NCI-H2081 (cell line): ENCODE measurements at places on chromosomes 7 and 10.
A peak's percentile ranks its signal among the peaks of the same experiment; 100 is the strongest.

DNA sequence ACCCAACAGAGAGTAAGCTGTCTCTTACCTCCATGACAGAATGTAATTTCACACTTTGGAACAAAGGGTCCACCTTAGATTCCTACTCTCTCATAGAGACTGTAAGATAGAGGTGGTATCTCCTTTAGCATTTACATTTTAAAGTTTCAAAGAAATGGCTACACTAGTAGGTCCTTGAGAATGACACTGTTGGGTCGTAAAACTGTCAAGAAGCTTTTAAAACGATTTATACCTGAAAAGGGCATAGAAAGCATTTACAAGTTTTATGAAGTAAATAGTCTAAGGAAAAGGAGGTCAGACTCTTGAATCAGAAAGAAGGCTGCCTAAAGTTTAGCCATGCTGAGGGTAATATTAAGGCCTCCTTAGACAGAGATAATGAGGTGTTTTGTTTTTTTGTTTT is 1212.4 kb upstream of the PHF14 start:
- no peak for DNase-seq

- no peak for DNase-seq
These were observed 109.1 kb downstream of the NT5C2 start for GRCh38 chr10:103083977-103084320.

- no peak for DNase-seq
These were observed 32.2 kb upstream of the ITGB8 start for GRCh38 chr7:20298486-20298901.

DNA sequence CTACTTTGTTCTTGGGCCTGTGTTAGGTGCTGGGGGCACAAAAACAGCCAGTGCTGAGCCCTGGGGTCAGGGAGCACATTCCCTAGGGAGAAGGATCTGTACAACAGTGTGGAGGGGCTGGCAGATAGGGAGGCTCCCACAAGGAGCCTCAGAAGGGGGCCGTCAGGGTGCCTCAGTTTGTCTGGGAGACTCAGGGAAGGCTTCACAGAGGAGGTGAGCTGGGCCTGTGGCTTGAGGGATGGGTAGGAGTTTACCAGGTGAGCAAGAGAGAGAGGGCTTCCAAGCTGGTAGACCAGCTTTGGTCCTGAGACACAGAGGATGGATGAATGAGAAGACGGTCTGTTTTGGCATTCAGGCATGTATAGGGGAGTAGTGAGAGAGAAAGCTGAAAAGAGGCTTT is 52.1 kb downstream of the CAMK1D start:
- DNase-seq: no peak

DNA sequence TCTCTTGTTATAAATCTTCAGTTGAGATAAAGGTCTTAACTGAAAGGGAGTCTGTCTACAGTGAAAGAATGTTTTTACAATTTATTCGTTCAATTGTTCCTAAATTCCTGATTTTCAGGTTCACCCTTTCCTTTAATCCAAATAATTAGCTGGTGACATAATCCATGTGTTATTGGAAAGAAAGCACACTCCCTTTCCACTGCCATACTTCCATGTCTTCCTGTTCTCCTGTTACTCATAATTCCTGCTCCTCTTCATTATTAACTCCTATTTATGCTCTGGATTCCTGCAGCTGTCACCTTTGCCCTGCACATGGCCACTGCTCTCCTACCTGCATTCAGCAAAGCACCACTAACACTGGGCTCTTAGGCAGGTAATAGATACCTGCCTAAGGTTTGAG is 40.0 kb upstream of the FAM3C start:
- DNase-seq: no peak

DNA sequence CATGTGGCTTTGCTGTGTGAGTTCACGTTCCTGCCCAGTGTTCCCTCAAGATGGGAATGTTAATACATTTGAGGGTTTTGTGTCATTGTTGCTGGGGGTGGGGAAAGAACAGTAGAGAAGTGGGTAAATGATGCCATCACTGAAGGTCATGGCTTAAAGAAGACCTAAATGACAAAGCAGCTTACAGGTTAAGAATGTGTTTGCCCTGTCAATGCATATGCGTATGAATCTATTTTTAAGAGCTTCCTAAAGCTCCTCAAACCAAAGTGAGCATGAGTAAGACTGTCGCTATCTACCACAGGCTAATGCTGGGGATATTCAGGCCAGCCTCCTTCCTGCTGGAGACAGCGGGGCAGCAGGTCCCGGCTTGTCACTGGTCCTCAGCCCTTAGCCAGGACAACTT is 162.9 kb downstream of the CREB5 start:
- DNase-seq: no peak

DNA sequence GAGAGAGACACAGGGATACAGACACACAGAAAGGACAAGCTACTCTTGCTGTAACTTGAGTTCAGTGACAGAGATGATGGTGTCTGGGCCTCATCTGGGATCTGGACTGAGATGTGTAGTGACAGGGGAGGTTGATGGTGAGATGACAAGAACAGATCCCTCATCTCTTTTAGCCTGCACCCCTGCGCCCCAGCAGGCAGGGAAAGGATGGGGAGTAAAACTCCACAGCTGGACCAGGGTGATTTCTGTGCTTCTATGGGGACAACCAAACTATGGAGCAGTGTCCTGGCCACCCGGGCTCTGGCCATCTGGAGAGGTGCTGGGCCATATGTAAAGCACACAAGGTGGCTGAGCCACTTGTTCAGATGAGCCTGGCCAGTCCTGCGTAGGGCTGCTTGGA is 4.5 kb upstream of the LRRC18 start:
- no peak for DNase-seq

DNA sequence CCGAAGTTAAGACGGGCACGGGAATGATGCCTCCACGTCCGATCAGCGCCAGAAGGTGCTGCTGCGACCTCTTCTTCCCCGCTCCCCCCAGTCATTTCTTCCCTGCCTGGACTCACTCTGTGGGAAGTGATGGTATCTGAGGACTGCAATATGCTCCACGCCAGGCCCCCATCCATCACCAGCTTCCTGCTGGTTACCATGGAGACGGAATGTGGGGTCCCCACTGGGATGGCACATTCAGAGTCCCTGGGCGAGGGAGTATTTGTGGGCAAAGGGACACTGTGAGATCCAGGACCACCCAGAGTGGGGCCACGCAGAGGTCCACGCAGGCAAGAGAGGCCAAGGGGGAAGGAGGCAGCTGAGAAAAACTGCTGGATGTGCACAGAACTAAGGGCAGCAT is 39.7 kb downstream of the CARD11 start:
- no peak for DNase-seq

GRCh38 chr10:74164716-74165529 is 13.9 kb downstream of the ADK start:
- DNase-seq: no peak

GRCh38 chr10:51384971-51385370 is 310.7 kb downstream of the PRKG1 start:
- DNase-seq: no peak

DNA sequence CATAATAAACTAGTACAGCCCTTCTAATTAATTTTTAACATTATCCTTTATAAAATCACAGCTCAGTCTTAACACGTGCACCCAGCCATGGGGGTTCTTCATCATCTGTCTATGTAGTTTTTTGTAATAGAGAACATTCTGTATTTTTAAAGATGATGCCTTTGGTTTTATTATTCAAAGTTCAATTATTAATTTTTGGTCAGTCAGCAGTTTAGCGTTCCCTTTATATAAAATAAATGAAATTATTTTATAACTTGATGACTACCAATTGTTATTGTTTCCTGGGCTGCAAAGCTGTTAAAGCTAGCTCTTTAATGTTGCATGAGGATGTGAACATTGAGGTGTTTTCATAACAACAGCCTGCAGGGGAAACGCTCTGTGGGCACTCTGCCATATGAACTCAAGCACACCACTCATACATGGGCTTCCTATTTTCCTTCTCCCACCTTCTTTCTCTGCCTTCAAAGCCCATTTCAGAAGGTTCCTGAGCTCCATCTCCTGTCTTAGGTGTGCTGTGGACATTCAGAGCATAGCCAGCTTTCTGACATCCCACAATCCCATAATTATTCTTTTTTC is 172.0 kb upstream of the YAE1 start:
- peak; percentile 35 for DNase-seq

GRCh38 chr7:150910996-150911422 is 58.7 kb downstream of the AOC1 start:
- DNase-seq: no peak
